MCF 10A (cell line): ENCODE measurements at places on chromosomes 12 and 14. TPM values are rescaled to one million over a fixed set of nuclear protein-coding genes. Genes with fewer than 3 reads are reported as not detected.

The NRL gene
- 1.3 and 2.1 TPM in 2 replicates for total RNA-seq

The FZD10 gene
- 0.15 TPM in 1 of 2 replicates, not detected in the other for total RNA-seq

The COX8C gene
- total RNA-seq: not detected in 2 replicates

The KRT71 gene
- not detected in 2 replicates for total RNA-seq

The DAO gene
- not detected in 2 replicates for total RNA-seq

The RIC8B gene
- 10.0 and 10.8 TPM in 2 replicates for total RNA-seq

The ERG28 gene
- 10.4 and 11.1 TPM in 2 replicates for total RNA-seq

DNA sequence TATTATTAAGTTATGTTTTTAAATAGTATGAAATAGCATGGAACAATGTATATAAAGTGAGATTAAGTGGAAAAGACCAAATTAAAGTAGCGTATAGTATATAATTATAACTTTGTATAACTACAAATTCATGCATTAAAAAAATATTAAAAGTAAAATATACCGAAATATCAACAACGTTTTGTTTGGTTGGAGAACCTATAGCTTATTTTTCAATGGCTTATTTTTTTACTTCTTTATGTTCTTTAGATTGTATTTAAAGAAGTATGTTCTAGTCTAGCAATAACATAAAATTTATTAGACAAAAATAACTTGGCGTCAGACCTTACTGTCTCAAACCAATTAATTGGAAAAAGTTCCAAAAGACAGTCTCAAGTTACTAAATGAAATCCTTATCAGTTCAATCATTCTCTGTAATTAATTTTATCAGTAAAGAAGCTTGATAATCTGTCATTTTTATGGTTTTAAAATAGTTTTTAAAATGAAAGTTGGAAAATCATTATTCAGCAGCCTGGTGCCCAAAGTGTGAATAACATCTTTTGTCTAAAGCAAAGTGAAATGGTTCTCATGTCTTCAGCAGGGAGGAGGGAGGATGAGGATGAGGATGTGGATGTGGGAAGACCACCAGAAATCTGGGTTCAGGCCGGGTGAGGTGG is 46.7 kb downstream of the IRAK3 start:
- no peaks in the 10 kb centered on the region for H3K36me3 ChIP-seq
- no peaks in the 10 kb centered on the region for H3K4me1 ChIP-seq
- peaks cover 55% of the 10 kb centered on the region for H3K27me3 ChIP-seq
- H3K27ac ChIP-seq: no peak overlapping the region
- peak; percentile 9 for DNase-seq
- H3K4me3 ChIP-seq: peak overlapping the region; percentile 44

GRCh38 chr12:5480938-5481303 is 49.0 kb downstream of the NTF3 start:
- H3K36me3 ChIP-seq: no peaks in the 10 kb centered on the region
- no peaks in the 10 kb centered on the region for H3K4me1 ChIP-seq
- DNase-seq: no peak

DNA sequence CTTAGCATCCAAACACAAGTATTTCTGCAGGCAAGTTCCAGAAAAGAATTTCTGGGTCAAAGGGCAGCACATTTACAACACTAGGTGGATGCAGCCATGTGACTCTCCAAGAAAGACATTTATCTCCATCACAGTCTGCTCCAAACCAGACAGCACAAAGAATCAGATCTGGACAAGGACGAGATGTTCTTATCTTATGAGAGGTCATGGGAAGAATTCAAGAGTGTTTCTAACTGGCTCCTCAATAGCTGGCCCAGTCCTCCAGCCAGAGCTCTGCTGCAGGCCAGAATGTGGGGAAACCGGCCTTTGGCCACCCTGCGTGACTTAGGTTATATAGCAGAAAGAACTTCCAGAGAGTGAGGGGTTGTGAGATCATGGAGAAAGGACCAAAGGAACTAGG is 17.4 kb downstream of the TMEM119 start:
- no peak overlapping the region for H3K4me3 ChIP-seq
- H3K27ac ChIP-seq: no peak overlapping the region
- H3K36me3 ChIP-seq: no peaks in the 10 kb centered on the region
- no peak for DNase-seq
- H3K4me1 ChIP-seq: no peaks in the 10 kb centered on the region
- H3K27me3 ChIP-seq: peaks cover 11% of the 10 kb centered on the region

- no peak overlapping the region for H3K4me3 ChIP-seq
- no peaks in the 10 kb centered on the region for H3K27me3 ChIP-seq
- no peak for DNase-seq
- no peaks in the 10 kb centered on the region for H3K4me1 ChIP-seq
- no peaks in the 10 kb centered on the region for H3K36me3 ChIP-seq
Observed at GRCh38 chr14:99737956-99738667, 54.0 kb downstream of the CYP46A1 start.

- no peak for DNase-seq
- H3K27me3 ChIP-seq: no peaks in the 10 kb centered on the region
Observed at GRCh38 chr12:75553398-75553797, 42.0 kb upstream of the KRR1 start.
